ENCODE measurements at places on chromosomes 5 and 9.

DNA sequence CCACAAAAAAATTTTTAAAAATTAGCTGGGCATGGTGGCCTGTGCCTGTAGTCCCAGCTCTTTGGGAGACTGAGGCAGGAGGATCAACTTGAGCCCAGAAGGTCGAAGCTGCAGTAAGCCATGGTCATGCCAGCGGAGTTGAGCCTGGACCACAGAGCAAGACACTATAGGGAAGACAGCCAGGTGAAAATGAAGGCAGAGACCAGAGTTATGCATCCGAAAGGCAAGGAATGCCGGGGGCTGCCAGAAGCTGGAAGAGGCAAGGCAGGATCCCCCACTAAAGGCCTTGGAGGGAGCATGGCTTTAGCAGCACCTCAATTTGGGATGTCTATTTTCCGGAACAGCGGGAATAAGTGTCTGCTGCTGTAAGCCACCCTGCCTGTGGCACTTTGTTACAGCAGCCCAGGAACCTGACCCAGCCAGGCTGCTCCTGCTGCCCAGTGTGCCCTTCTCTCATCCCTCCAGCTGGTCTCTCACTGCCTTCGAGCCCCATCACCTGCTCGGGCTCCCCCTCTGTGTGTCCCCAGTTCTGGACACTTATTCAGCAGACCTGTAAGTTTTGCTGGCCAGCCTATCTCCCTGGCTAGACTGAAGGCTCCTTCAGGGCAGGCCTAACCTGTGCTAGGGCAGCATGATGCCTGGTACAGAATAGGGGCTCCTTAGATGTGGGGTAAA, 16.8 kb upstream of the JADE2 start:
- no peak overlapping the region for H3K4me3 ChIP-seq
- H3K4me1 ChIP-seq: peaks cover 33% of the 10 kb centered on the region
- no peak overlapping the region for H3K27ac ChIP-seq
- H3K36me3 ChIP-seq: no peaks in the 10 kb centered on the region
- no peaks in the 10 kb centered on the region for H3K27me3 ChIP-seq

GRCh38 chr5:32562843-32563242, 22.5 kb upstream of the SUB1 start:
- no peaks in the 10 kb centered on the region for H3K4me1 ChIP-seq
- no peaks in the 10 kb centered on the region for H3K27me3 ChIP-seq
- H3K27ac ChIP-seq: no peak overlapping the region

GRCh38 chr9:107810461-107810961, 320.9 kb upstream of the KLF4 start:
- H3K4me3 ChIP-seq: no peak overlapping the region
- H3K27me3 ChIP-seq: no peaks in the 10 kb centered on the region
- H3K4me1 ChIP-seq: no peaks in the 10 kb centered on the region

GRCh38 chr5:142484821-142485387, 160.1 kb upstream of the SPRY4 start:
- peaks cover 4% of the 10 kb centered on the region for H3K36me3 ChIP-seq
- peaks cover 4% of the 10 kb centered on the region for H3K4me1 ChIP-seq
- H3K4me3 ChIP-seq: no peak overlapping the region
- DNase-seq: no peak

- H3K27me3 ChIP-seq: no peaks in the 10 kb centered on the region
- peaks cover 26% of the 10 kb centered on the region for H3K4me1 ChIP-seq
- no peak for DNase-seq
- H3K4me3 ChIP-seq: no peak overlapping the region
- H3K27ac ChIP-seq: no peak overlapping the region
- no peaks in the 10 kb centered on the region for H3K36me3 ChIP-seq
Observed at GRCh38 chr9:35920051-35920620, 10.8 kb downstream of the SPAAR start.

- no peak for DNase-seq
- H3K36me3 ChIP-seq: no peaks in the 10 kb centered on the region
- H3K27me3 ChIP-seq: peaks cover 12% of the 10 kb centered on the region
- no peaks in the 10 kb centered on the region for H3K4me1 ChIP-seq
- H3K27ac ChIP-seq: no peak overlapping the region
- no peak overlapping the region for H3K4me3 ChIP-seq
Observed at GRCh38 chr5:127723571-127723970, 20.4 kb downstream of the CCDC192 start.

GRCh38 chr9:115672477-115673316, 480.9 kb upstream of the PAPPA start:
- H3K27me3 ChIP-seq: peaks cover 3% of the 10 kb centered on the region
- no peaks in the 10 kb centered on the region for H3K4me1 ChIP-seq
- no peak overlapping the region for H3K27ac ChIP-seq
- no peak for DNase-seq
- H3K36me3 ChIP-seq: no peaks in the 10 kb centered on the region

DNA sequence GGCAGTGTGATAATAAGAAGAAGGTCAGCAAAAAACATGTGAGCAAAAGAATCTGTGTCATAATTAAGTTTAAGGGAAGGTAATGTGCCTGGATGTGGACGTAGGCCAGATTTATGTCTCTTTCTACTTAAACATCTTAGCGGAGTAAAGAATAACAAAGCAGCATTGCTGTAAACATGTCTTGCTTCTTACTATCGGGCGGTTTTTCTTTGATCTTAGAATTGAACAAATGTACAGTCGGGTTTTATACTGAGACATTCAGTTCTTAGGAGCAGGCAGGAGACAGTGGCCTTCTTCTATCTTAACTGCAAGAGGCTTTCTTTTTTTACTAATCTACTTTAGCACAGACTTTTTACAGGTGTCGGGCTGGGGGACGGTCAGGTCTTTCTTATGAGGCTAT, 40.4 kb upstream of the FLT4 start:
- H3K4me1 ChIP-seq: peaks cover 57% of the 10 kb centered on the region
- no peak for DNase-seq
- H3K36me3 ChIP-seq: no peaks in the 10 kb centered on the region

DNA sequence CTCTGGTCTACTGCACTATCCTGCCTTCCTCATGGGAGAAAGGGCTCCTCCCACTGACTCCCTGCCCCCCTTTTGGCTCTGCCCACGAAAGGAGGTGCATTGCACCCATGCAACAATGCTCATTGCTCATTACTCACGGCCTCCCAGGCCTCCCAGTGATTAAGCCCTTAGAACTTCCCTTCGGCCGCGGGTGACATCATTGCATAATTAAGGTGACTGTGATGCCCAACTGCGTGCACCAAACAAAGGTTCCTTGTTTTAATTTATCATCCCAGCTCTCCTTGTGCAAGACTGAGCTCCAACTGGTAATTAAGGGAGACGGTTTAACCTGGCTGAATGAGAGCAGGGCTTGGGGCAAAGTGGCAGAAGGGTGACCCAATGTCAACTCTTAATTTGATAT, 180.4 kb downstream of the GAS1 start:
- H3K4me3 ChIP-seq: no peak overlapping the region
- no peaks in the 10 kb centered on the region for H3K36me3 ChIP-seq
- no peaks in the 10 kb centered on the region for H3K4me1 ChIP-seq
- H3K27me3 ChIP-seq: peaks cover 10% of the 10 kb centered on the region
- no peak overlapping the region for H3K27ac ChIP-seq
- DNase-seq: no peak

DNA sequence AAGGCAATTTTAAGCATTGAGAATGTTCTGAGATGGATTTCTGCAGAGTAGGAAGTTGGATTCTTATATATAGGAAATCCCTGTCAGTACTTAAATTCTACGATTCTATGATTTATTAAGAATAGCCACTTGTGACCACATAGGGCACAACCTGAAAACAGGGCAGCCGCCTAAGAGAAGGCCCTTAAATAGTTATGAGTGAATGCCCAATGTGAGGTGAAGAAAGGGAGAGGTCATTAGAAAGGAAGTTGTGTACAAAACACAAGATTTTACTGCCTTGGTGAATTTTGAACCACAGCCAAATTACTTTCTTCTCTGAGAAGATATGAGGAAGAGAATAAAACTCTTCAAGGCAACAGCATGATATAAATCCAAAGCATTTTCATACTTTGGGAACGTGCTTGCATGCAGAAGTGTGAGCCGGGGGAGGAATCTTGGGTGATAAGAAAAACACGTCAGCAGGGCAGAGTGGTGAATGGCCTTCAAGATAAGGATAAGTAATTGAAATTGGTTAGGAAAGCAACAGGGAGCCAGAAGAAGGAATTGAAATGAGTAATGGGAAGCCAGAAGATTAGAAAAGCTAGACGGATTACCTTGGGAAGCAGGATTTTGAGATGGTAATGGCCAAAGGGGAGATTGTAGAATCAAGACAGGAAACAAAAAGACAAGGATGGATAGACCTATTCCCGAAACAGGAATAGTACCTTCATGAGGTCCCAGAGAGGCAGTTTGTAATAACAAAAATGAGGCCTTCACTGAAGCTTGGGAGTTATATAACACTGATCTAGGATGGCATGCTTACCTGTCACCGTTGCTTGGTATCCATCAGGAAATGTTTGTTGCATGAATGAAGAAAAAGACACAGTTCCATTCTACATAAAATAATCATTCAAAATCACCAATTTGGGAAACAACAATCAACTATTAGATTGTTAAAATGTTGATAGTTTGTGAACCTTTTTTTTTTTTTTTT, 244.3 kb downstream of the PDE4D start:
- H3K27me3 ChIP-seq: peaks cover 2% of the 10 kb centered on the region
- peaks cover 4% of the 10 kb centered on the region for H3K4me1 ChIP-seq
- H3K27ac ChIP-seq: no peak overlapping the region
- H3K4me3 ChIP-seq: no peak overlapping the region

- H3K4me1 ChIP-seq: peaks cover 10% of the 10 kb centered on the region
- H3K27me3 ChIP-seq: peaks cover 2% of the 10 kb centered on the region
- H3K27ac ChIP-seq: no peak overlapping the region
- peak; percentile 45 for DNase-seq
Observed at GRCh38 chr5:139710319-139711066, 62.3 kb downstream of the CXXC5 start.

- no peak overlapping the region for H3K27ac ChIP-seq
- H3K4me3 ChIP-seq: no peak overlapping the region
- no peaks in the 10 kb centered on the region for H3K27me3 ChIP-seq
- peaks cover 23% of the 10 kb centered on the region for H3K4me1 ChIP-seq
Observed at GRCh38 chr9:79671558-79671957, 99.8 kb downstream of the TLE4 start.

- peaks cover 4% of the 10 kb centered on the region for H3K4me1 ChIP-seq
- H3K4me3 ChIP-seq: no peak overlapping the region
- H3K27me3 ChIP-seq: no peaks in the 10 kb centered on the region
Observed at GRCh38 chr5:156835905-156836304, 14.2 kb upstream of the PPP1R2B start.

GRCh38 chr9:77512876-77513275, 135.2 kb downstream of the GNA14 start:
- no peaks in the 10 kb centered on the region for H3K27me3 ChIP-seq
- no peak overlapping the region for H3K27ac ChIP-seq
- no peaks in the 10 kb centered on the region for H3K36me3 ChIP-seq

DNA sequence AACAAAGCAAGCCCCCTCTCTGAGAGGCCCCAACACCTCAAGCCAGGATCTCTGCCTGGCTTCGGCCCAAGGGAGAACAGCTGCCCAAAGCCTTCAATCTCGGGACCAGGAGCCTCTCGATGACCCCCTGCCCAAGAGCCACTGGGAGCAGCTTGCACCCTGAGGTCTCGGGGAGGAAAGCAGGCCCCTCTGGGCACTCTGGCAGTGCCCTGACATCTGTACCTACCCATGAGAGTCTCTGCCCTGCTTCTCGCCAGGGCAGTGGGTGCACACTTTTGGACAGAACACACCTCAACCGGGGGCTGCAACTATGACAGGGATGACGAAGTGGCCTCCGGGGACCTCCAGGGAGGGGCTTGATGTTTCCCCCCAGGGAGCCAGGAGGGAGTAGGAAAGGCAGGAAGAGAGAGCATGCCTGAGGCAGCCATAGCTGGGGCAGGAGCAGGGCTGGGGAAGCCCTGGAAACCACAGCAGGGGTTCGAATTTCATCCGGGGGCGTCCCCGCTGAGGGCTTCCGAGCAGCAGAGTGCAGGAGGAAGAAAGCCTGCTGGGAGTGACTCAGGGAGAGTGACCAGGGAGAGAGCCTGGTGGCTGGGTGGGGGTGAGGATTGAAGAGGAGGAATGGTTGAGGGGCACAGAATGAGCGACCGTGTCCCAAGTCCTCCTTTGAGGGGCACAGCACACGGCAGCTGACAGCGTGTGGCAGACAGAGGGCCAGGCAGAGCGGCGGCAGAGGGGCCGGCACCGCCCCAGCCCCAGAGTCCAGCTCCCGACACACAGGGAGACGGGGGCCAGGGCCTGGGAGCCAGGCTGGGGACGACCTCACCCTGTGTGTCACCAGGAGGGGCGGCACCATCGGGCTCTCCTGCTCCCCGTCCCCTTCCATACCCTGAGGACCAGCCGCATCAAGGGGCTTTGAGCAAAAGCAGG, 1.8 kb downstream of the LPCAT1 start:
- no peak for DNase-seq
- no peak overlapping the region for H3K27ac ChIP-seq
- H3K4me3 ChIP-seq: peak overlapping the region; percentile 87

- H3K27me3 ChIP-seq: no peaks in the 10 kb centered on the region
- peaks cover 10% of the 10 kb centered on the region for H3K36me3 ChIP-seq
- H3K4me3 ChIP-seq: no peak overlapping the region
- peak overlapping the region; percentile 8 for H3K27ac ChIP-seq
Observed at GRCh38 chr5:102777099-102777498, 22.0 kb downstream of the PAM start.

- H3K27me3 ChIP-seq: peaks cover 2% of the 10 kb centered on the region
- no peak overlapping the region for H3K27ac ChIP-seq
- no peak overlapping the region for H3K4me3 ChIP-seq
- no peak for DNase-seq
Observed at GRCh38 chr5:157554179-157555036, 21.2 kb downstream of the ADAM19 start.

DNA sequence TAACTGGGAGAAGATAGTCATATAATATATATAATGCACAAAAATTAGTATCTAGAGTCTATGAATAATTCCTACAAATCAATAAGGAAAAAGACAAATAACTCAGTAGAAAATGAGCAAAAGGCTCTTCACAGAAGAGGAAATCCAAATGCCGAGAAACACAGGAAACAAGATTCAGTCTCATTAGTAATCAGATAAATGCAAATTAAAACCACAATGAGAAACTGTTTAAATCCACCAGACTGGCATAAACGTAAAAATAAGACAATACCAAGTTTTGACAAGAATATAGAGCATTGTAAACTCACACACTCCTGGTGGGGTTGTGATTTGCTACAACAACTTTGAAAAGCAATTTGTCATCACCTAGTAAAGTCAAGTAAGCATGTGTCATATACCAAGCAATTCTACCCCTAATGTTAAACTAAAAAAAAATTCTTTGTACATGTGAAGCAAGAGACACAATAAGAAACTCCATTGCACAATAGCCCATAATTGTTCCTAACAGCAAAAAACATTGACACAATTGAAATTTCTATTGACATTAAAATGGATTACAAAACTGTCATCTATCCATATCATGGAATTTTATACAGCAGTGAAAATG, 21.0 kb upstream of the UBLCP1 start:
- peak overlapping the region; percentile 69 for H3K27ac ChIP-seq
- no peak overlapping the region for H3K4me3 ChIP-seq
- H3K4me1 ChIP-seq: peaks cover 44% of the 10 kb centered on the region
- no peaks in the 10 kb centered on the region for H3K36me3 ChIP-seq
- no peak for DNase-seq
- no peaks in the 10 kb centered on the region for H3K27me3 ChIP-seq

GRCh38 chr5:41519801-41520200, 9.4 kb upstream of the PLCXD3 start:
- no peak overlapping the region for H3K27ac ChIP-seq
- DNase-seq: no peak
- H3K27me3 ChIP-seq: no peaks in the 10 kb centered on the region
- H3K4me1 ChIP-seq: no peaks in the 10 kb centered on the region

All from activated naive CD4-positive, alpha-beta T cell treated with anti-CD3 and anti-CD28 coated beads for 36 hours (primary cell).